Hippocampal formation (tissue), 2 donors: ENCODE measurements at places on chromosomes 7 and 10.

GRCh38 chr10:131175891-131176290 is 135.6 kb downstream of the TCERG1L start:
- DNase-seq: no peak

DNA sequence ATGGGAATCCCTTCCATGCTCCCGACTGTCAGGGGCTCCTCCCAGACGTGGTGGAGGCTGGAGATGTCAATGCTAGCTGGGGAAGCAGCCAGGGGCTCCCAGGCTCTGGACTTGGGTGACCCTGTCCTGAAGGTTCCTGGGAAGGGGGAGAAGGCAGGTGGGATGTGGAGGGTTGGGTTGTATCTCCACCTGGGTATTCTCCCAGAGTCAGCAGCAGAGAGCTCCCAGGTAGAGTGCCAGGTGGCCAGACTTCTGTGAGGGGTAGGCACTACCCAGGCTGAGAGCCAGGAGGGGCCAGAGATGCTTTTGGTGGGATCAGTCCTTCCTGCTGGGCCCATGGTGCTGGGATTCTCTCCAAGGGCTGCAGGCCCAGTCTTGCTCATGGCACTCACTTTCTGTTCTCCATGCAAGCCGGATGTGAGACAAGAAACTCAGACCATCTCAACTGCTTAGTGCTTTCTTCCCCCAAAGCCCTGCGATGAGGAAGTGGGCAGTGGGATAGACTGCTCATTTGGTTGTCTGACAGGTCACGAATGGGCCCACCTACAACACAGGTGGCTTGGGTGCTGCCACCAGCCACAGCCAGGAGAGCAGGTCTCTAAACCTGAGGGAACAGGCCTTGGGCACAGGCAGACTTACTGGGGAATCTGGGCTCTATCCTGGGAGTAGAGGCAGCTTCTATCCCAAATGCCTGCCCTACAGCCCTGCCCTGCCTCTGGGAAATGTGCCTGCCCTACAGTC is 52.5 kb upstream of the CAMK2B start:
- DNase-seq: no peak

- DNase-seq: no peak
Observed at GRCh38 chr10:121710207-121710606, 112.0 kb upstream of the FGFR2 start.

GRCh38 chr7:155846156-155846555 is 33.9 kb upstream of the SHH start:
- DNase-seq: no peak
